Activated T-helper 1 cell treated with anti-CD3 and anti-CD28 coated beads, Interleukin-12 subunit alpha, Interleukin-12 subunit beta, Interleukin-2, Interleukin-4 antibody, amounts not matched to agents 30 ng/mL and 10 ng/mL and 1 ng/mL, durations not matched to agents 14 hours and 24 hours and 36 hours (primary cell): ENCODE measurements at places on chromosomes 1 and 21.
A peak's percentile ranks its signal among the peaks of the same experiment; 100 is the strongest.

DNA sequence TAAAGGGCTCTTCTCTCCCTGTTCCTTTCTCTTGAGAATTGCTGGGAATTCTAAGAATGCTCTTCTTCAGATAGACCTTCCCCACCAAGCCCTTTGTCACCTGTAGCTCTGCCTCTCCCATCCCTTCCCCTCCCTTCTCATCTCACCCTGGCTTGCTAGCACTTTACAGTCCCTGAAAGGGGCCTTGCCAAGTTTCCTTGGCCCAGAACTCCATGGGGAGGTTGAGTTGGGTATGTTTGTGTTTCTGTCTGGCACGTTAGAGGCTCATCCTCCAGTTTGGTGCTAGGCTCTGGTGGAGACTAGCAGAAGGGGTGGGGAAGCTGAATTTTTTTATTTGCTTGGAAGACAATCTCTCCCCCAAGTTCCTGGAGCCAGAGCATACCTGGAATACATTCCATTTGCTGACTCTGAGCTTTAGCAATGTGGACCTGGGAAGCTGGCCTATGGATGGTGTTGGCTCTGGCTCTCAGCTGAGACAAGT, 4.9 kb downstream of the CGN start:
- H3K36me3 ChIP-seq, result no peaks in the 10 kb centered on the region
- no peak overlapping the region for H3K4me3 ChIP-seq
- no peak overlapping the region for H3K27ac ChIP-seq
- DNase-seq, result no peak
- peaks cover 6% of the 10 kb centered on the region for H3K27me3 ChIP-seq

- peaks cover 93% of the 10 kb centered on the region for H3K4me1 ChIP-seq
- H3K36me3 ChIP-seq, result peaks cover 35% of the 10 kb centered on the region
- peak overlapping the region; percentile 93 for H3K27ac ChIP-seq
- DNase-seq, result no peak
- H3K27me3 ChIP-seq, result no peaks in the 10 kb centered on the region
These were observed 4.2 kb downstream of the SLAMF7 start for GRCh38 chr1:160743266-160743665.

GRCh38 chr1:117886101-117886795, 43.2 kb downstream of the GDAP2 start:
- H3K27me3 ChIP-seq, result no peaks in the 10 kb centered on the region
- no peak overlapping the region for H3K4me3 ChIP-seq
- DNase-seq, result no peak
- peaks cover 5% of the 10 kb centered on the region for H3K4me1 ChIP-seq

DNA sequence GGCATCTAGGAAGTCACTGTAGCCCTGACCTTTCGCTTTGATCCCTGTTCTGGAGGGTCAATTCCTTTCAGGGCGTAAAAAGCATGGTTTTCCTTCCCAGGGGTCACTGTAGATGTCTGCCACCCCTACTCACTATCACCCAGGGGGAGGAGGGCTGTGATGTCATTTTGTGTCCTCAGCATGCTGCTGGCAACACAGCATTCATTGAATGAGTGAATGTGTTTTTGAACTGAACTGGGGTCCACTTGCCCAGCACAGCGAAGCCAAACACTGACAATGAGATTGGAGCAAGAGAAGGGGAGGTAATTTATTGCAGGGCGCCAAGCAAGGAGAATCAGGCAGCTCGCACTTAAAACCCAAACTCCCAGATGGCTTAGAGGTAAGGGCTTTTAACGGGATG, 78.2 kb upstream of the PGBD5 start:
- H3K4me3 ChIP-seq, result no peak overlapping the region
- no peaks in the 10 kb centered on the region for H3K36me3 ChIP-seq
- no peak overlapping the region for H3K27ac ChIP-seq
- no peak for DNase-seq
- H3K27me3 ChIP-seq, result peaks cover 10% of the 10 kb centered on the region

DNA sequence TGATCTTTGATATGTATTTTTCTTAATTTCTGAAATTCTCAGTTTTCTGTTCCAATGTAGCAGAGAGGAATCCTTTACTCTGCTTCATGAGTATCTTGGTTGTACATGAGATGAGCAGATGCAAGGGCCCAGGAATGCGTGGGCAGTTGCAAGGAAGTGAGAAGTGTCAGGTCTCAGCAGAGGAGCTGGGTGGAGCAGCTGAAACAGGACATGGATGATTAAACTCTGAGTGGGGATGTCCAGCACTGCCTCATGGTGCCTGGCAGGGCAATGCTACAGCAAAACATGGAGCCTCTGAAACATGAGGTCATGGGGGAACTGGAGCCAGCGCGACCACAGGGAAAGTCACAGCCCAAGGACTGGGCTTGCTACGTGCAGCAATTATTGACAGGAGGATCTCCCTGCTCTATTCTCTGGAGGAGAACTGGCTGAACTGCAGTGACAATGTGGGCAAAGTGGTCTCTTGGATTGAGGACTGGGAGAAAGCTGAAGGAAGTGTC, 48.4 kb downstream of the COLGALT2 start:
- no peak for DNase-seq
- H3K27me3 ChIP-seq, result peaks cover 5% of the 10 kb centered on the region
- H3K4me1 ChIP-seq, result peaks cover 26% of the 10 kb centered on the region
- H3K27ac ChIP-seq, result peak overlapping the region; percentile 47
- no peak overlapping the region for H3K4me3 ChIP-seq

DNA sequence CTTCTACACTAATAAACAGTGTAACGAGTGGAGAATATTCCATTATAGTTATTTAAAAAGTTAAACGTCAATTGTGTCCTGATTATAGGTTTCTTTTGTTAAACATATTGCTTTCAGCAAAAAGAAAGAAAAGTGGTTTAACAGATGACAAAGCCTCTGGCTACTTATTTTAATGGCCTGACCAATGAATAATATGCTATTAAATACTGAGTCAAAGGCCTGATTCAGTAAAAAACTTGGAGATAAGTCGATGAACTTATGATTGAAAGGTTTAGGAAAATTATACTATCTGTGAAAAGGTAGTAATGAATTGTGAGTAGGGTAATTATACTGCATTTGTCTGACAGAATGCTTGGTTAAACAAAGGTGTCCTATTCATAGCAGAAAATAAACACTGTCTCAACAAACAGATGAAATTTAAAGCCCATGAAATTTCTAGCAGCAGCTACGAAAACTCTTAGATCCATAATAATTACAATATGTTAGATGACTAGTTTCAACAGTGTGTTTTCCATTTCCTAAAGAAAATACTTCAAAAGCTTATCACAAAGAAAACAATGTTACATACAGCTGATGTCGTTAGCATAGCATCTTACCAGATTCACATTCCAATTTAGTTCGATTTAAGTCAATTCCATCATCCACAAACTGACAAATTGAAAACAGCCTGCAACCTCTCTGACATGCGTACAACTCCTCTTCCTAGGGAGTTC, 6.2 kb downstream of the TMEM59 start:
- peaks cover 20% of the 10 kb centered on the region for H3K36me3 ChIP-seq
- no peaks in the 10 kb centered on the region for H3K4me1 ChIP-seq
- no peak overlapping the region for H3K4me3 ChIP-seq
- no peak overlapping the region for H3K27ac ChIP-seq
- no peaks in the 10 kb centered on the region for H3K27me3 ChIP-seq
- no peak for DNase-seq

GRCh38 chr1:232704694-232705680, 75.1 kb upstream of the SIPA1L2 start:
- H3K4me3 ChIP-seq, result no peak overlapping the region
- H3K4me1 ChIP-seq, result no peaks in the 10 kb centered on the region
- H3K27ac ChIP-seq, result no peak overlapping the region
- H3K27me3 ChIP-seq, result no peaks in the 10 kb centered on the region
- DNase-seq, result no peak

DNA sequence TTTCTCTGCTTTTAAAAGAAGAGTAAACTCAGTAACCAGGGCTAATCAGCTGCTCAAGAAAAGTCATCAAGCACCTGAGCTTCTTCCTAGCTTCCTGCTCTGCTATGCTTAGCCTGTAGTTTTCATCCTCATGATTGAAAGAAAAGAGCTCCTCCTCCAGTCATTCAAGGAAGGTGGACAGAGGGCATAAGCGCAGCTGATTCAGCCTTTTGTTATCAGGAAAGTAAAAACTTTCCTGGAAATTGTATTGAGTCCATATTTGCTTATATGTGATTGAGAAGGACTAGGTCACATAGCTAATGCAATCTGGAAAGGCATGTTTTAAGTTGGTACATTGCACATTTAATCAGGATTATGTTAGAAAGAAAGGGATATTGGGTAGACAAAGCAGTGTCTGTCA, 8.5 kb upstream of the BACH1 start:
- H3K4me3 ChIP-seq, result no peak overlapping the region
- no peak for DNase-seq
- peaks cover 7% of the 10 kb centered on the region for H3K27me3 ChIP-seq
- H3K36me3 ChIP-seq, result peaks cover 3% of the 10 kb centered on the region
- no peak overlapping the region for H3K27ac ChIP-seq
- peaks cover 26% of the 10 kb centered on the region for H3K4me1 ChIP-seq

- no peaks in the 10 kb centered on the region for H3K36me3 ChIP-seq
- no peaks in the 10 kb centered on the region for H3K4me1 ChIP-seq
- H3K4me3 ChIP-seq, result no peak overlapping the region
- H3K27ac ChIP-seq, result no peak overlapping the region
These were observed 106.4 kb upstream of the PBX1 start for GRCh38 chr1:164452549-164452948.

DNA sequence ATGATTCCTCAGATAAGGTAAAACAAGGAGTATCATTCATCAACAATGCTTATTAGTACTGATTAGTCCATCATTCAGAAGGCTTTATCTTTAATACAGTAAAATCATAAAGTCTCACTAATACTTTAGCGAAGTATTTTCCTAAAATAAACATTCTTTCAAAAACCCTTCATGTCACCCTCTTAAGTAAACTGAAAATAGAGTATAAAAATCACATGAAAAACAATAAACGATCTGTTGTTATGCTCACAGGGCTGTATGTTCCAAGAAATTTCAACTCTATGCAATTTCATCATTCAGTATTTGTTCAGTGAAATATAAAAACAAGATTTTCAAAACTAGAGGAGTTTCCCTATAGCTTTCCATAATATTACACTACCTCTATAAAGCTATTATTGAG, 102.0 kb downstream of the DENND1B start:
- no peak overlapping the region for H3K4me3 ChIP-seq
- H3K27ac ChIP-seq, result no peak overlapping the region
- peaks cover 6% of the 10 kb centered on the region for H3K4me1 ChIP-seq
- DNase-seq, result no peak

- H3K27me3 ChIP-seq, result no peaks in the 10 kb centered on the region
- H3K4me3 ChIP-seq, result no peak overlapping the region
- H3K27ac ChIP-seq, result no peak overlapping the region
- H3K4me1 ChIP-seq, result no peaks in the 10 kb centered on the region
- H3K36me3 ChIP-seq, result no peaks in the 10 kb centered on the region
- no peak for DNase-seq
These were observed 1177.6 kb downstream of the PLA2G4A start for GRCh38 chr1:188006354-188006753.

GRCh38 chr21:35663856-35664606, 396.3 kb downstream of the SETD4 start:
- H3K36me3 ChIP-seq, result no peaks in the 10 kb centered on the region
- peaks cover 14% of the 10 kb centered on the region for H3K27me3 ChIP-seq
- DNase-seq, result no peak
- no peak overlapping the region for H3K27ac ChIP-seq
- H3K4me3 ChIP-seq, result no peak overlapping the region

DNA sequence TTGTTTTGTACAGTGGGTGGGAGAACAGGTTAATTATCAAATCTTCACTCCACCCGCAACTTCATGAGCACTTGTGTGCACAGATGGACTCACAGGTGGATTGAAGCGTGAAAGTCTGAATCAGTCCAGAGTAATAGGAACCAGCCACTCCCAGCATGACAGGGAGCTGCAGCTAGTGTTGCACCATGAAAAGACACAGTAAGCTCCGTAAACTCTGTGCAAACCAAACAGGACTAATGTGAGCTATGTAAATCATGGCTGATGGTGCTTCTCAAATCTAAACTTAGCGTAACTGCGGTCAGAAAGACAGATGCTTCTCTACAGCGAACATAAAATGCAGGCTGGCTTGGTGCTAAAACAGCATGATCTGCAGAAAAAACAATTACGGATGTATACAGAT, 114.4 kb downstream of the CENPF start:
- H3K27me3 ChIP-seq, result no peaks in the 10 kb centered on the region
- H3K27ac ChIP-seq, result no peak overlapping the region
- no peaks in the 10 kb centered on the region for H3K4me1 ChIP-seq
- H3K4me3 ChIP-seq, result no peak overlapping the region
- no peak for DNase-seq

DNA sequence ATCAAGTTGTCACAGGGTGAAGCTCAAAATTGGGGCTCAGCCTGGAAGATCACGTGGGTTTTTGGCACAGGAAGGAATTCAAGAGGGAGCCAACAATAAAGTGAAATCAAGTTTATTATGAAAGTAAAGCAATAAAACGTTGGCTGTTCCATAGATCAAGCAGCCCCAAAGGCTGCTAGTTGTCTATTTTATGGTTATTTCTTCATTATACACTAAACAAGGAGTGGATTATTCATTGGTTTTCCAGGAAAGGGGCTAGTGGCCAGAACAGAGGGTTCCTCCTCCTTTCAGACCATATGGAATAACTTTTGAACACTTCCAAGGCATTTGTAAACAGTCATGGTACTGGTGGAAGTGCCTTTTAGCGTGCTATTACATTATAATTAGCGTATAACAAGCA, 723.5 kb upstream of the ADAMTS5 start:
- no peak for DNase-seq
- no peak overlapping the region for H3K4me3 ChIP-seq
- H3K4me1 ChIP-seq, result no peaks in the 10 kb centered on the region
- H3K36me3 ChIP-seq, result no peaks in the 10 kb centered on the region
- H3K27me3 ChIP-seq, result no peaks in the 10 kb centered on the region

DNA sequence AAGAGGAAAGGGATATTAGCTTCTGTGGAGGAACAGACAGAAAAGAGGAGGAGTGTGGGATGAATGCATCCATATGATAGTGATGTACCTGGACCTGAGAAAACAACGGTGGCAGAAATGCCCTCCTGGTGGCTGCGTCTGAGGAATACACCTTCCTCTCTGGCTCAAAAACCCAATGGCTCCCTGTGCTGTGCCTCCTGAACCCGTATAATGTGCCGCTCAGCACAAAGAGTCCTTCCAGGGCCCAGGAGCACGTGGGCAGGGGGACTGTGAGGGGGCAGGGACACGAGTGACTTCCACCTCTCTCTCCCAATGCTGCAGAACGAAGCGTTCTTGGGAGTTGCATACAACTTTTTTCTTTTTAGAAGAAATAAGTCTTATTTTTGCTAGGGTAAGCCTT, 31.2 kb downstream of the IRF2BP2 start:
- H3K27ac ChIP-seq, result no peak overlapping the region
- DNase-seq, result no peak
- H3K27me3 ChIP-seq, result peaks cover 2% of the 10 kb centered on the region
- no peak overlapping the region for H3K4me3 ChIP-seq

DNA sequence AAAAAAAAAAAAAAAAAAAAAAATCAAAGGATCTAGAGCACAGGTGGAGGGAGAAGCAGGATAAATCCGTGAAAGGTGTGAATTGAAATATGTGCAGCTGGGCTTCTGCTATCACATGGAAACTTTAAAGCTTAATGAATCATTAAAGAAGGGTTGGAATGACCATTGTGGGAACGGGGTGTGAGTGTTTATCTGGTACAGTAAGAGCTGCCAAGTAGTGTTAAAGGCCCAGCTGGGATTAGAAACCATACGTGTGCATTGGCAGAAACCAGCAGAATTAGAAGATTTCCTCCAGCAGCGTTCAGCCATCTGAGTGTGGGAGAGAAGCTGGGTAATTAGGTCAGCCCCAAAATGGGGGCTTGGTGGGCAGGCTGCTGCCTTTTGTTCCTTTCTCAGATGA, 13.5 kb downstream of the FALEC start:
- peaks cover 6% of the 10 kb centered on the region for H3K27me3 ChIP-seq
- no peak overlapping the region for H3K4me3 ChIP-seq
- H3K27ac ChIP-seq, result no peak overlapping the region
- H3K36me3 ChIP-seq, result no peaks in the 10 kb centered on the region
- no peak for DNase-seq

GRCh38 chr1:245988393-245989078, 518.5 kb downstream of the SMYD3 start:
- DNase-seq, result no peak
- H3K27me3 ChIP-seq, result no peaks in the 10 kb centered on the region
- no peak overlapping the region for H3K4me3 ChIP-seq
- no peaks in the 10 kb centered on the region for H3K36me3 ChIP-seq
